Hypothalamus (tissue), 51 donors: ENCODE measurements at places on chromosomes 5 and 9.
A peak's percentile ranks its signal among the peaks of the same experiment; 100 is the strongest.

- no peak for DNase-seq
Measured at GRCh38 chr5:431001-431710, 11.8 kb upstream of the EXOC3 start.

- no peak for DNase-seq
Measured at GRCh38 chr5:53172630-53173029, 63.1 kb upstream of the MOCS2 start.

DNA sequence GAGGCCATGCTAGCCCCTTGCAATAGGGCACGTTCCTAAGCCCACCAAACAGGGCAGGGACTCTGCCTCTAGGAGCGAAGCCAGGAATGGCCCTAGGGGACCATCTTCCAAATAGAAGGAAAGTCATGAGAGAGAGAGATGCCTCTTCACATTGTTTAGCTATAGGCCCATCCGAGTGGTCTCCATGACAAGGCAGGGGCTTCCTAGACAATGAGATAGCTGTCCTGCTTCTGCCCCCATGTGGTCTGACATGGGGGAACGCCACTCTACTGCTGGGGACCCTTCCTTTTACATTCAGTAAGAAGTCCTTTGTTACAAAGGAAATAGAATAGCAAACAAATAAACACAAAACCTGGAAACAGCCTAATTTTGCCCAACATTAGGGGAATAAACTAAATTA is 17.9 kb upstream of the KIF4B start:
- peak; percentile 10 for DNase-seq

- no peak for DNase-seq
Measured at GRCh38 chr5:81336556-81336955, 35.2 kb downstream of the ZCCHC9 start.

DNA sequence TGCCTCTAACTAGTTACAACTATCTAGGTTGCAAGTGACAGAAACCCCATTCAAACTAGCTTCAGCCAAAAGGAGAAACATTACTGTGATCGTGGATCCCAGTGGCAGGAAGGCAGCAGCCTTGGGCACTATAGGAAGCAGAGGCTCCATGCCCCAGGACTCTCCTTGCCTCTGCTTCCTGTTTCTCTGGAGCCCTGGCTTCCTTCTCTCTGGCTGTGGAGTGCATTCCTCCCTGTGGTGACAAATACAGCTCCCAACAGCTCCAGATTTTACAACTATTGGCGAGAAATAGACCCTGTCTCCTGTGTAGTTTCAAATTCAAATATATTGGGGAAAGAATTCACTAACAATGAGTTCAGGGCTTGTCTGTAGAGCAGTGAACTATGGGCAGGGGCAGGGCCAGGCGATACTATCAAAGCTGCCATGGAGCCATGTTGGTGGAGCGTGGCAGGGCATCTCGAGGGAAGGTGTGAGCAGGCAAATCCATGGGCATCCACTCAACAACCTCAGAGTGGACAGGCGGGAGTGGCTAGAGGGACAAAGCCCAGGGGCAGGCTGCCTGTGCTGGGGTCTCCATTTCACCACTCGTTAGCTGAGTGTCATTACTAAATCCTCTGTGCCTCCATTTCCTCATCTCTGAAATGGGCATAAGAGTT is 189.5 kb downstream of the ERCC6L2 start:
- no peak for DNase-seq

DNA sequence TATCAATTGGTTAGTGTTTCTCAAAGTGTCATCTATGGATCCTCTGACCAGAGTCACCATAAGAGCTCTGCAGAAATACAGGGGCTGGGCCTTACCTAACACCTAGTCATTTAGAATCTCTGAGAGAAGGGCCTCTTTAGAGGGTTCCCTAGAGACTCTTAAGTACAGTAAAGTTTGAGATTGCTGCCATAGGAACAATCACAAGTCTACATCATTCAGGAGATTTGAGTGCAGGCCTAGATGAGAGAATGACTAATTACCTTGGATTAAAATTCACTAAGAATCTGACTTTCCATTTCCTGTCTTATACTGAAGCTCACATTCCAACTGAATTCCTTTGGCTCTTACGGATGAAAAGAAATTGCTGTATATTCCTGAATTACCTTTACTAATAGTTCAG is 182.1 kb upstream of the PTGER4 start:
- DNase-seq: no peak

- DNase-seq: no peak
Measured at GRCh38 chr5:143201589-143201988, 201.9 kb downstream of the NR3C1 start.

DNA sequence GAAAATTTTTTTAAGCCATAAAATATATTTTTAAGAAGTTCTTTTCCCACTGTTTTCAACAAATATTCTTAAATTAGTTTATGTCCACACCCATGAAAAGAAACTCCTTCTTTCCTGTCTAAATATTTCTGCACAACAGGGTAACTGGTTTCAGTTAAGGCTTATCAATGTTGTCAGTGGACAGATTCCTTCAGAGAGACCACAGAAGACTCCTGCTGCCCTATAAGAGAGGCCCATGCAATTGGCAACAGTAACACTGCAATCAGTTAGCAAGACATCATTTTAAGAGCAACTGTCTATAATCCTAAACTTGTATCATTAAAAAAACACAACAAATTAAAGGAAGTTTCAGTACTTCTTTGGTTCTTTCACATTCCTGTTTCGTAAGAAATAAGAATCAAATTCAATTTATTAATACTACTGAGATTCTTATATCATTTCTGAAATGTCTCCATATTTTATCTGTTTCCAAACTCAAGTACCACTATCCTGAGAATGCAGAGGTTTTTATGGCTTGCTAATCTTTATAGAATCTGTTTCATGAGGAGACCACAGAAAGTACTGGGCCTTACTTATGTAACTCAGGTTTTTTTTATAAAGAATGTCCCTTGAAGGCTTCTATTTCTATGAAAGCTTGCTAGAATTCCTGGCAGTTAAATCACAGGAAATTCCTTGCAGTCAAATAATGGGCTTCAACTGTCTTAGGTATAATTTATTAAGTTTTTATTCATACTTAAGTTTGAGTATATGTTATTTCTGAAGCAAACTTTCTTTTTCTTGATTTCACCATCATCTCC is 240.2 kb downstream of the RFX3 start:
- no peak for DNase-seq

GRCh38 chr5:134577796-134578577 is 52.5 kb downstream of the JADE2 start:
- DNase-seq: no peak

DNA sequence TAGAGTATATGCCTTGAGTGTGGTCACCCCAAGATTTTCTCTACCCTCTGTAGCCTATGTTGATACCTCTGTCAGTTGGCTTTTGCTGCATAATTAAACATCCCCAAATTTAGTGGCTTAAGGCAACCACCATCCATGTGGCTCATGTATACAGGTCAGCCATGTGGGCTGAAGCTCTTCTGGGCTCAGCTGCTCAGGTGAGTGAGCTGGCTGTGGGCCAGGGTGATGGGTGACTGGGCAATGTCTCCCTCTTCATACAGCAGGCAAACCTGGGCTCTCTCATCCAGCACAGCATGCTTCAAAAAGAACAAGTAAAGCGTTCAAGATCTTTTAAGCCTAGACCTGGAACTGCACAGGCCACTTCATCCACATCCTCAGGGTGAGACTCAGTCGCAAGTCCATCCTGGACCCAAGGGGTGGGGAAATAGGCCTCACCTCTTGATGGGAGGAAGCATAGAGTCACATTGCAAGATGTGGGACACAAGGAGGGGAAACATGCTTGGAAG is 188.2 kb upstream of the TAS2R1 start:
- DNase-seq: no peak

DNA sequence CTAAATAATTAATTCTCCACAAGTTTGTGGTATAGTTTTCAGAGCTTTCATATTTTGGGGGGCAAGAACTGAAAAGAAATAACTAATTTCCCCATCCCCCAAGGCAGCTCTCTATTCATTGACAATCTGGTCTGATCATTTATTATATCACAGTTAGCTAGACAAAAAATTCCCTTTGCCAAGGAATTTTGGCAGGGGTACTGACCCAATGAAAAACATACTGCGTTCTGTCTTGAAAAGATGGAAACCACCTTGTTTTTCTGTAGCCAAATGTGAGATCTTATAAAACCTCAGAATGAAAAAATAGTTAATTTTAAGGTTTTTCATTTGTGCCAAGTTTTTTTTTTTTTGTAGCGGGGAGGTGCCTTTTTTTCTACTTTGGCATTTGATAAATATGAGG is 1008.9 kb downstream of the EFNA5 start:
- DNase-seq: no peak

DNA sequence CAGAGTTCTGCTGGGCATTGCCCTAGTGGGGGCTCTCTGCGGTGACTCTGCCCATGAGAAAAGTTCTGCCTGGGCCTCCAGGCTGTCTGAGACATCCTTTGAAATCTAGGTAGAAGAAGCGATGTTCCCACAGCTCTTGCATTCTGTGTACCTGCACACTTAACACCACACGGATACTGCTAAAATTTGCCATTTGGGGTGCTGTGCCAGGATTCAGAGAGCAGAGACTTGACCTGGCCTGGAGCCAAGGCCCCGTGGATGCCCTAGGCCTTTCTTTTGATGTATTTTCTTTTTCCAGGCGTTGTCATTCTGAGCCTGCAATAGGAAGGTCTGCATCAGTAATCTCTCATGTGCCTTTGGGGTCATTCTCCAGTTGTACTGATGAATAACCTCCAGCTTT is 89.3 kb upstream of the IL12B start:
- no peak for DNase-seq

DNA sequence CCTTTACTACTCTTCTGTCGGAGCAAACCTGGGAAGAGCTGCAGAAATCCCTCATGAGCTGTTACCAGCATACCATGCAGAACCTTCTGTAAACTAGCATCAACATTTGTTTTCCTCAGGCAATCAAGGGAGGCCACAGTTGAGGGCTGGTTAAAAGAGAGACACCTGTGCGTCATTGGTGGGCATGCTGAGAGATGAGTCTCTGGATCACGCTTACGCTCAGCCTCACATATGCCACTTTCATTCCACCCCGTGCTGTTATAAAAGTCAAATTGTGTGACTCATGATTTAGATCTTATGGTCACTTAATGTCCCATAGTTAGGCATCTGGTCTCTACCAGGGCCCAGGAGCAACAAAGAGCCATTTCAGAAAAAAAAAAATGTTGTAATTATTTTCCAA is 18.1 kb upstream of the ICE1 start:
- DNase-seq: no peak

- DNase-seq: no peak
Measured at GRCh38 chr5:75611311-75612225, at the start of gene ANKDD1B. Gene ANKDD1B (plus strand): TSS chr5:75611453. CDS start chr5:75611635, 182 bp downstream.

- no peak for DNase-seq
Measured at GRCh38 chr5:16502866-16503265, 37.3 kb upstream of the ZNF622 start.

GRCh38 chr5:151812757-151813309 is 41.1 kb downstream of the G3BP1 start:
- DNase-seq: no peak

DNA sequence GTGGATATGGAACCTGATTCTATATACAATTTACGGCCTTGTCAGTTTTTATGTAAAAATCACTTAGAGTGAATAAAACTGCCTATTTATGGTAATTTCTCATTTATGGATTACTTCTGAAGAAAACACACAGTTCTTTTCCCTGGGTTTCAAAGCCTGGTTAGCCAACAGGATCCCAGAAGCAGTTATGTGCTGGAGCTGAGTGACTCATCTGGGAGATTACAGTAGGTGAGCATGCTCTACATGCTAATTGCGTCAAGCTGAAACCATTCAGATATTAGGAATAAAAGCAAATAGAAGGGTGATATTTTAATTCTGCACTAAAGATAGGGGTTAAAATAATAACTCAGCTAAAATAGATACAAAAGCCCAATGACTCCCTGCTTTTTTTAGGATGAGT is 47.8 kb downstream of the PDE4D start:
- DNase-seq: no peak

- no peak for DNase-seq
Measured at GRCh38 chr5:149220750-149221149, 50.9 kb upstream of the AFAP1L1 start.

DNA sequence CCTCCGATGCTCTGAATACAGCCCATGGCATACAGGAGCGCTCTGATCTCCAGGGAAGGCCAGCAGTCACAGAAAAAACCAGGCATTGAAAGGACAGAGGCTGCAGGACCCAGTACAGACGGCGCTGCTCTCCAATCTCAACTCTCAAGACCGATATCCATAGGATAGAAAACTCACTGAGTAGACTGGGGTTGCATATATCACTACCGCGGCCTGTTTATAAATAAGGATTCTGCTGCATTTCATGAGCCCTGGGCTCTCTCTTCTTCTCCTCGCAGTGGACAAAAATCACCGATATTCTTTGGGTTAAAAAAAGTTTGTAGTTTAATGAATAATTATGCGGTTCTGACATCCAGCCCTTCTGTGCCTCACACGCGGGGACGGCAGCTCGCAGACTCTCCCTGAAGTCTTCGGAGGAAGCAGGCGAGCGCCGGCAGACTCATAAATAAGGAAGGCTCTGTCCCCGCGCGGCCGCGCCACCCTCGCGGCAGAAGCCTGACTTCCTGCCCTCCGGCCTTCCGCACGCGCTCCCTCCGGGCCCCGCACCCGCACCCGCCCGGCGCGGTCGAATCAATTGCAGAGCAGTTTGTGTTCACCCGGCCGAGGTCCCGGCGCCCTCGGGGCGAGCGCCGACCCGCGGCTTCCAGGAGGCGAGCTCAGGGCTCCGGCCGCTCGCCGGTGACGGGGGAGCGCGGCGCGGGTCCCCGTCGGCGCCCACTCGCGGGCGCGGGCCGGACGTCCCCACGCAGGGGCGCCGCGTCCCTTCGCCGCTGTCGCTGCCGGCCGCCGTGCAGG is at the start of gene FAM78A:
Gene FAM78A (minus strand): TSS at position 417 of the 795 bp plus-strand sequence. CDS start 331 bp downstream, at position 86.
- no peak for DNase-seq

- DNase-seq: no peak
Measured at GRCh38 chr9:136326061-136326760, 1.1 kb upstream of the GPSM1 start.

DNA sequence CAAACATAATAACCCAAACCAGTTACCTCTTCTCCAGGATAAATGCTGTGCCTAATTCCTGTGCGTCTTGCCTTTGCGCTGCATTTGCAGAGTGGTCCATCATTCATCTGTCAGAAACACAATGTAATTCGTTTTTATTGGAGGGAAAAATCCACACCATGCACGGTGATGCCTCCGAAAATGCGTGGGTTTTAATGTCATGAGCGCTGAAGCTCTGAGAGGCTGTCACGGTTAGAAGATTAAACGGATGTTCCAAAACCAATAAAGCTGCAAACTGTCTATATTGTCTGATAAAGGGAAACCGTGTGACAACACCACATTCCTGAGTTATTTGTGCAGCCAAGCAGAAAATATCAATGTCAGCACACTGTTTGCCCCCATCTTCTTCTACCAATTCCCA is 27.4 kb downstream of the DROSHA start:
- DNase-seq: no peak

DNA sequence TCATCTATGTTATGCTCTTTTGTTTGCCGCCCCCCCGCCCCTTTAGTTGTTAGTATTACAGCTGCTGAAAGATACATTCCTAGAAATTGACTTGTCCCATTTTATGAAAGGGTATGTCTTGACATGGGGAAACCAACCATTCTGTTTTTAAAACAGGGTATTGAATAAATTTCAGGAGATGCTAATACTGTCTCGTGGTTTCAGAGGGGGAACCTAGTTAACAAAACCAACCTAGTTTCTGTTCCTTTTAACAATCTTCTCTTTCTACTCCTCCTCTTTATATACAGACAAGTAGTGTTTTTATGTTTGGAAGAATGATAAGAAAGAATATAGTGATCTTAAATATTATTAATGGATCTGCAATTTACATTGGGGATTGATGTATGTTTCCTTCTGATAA is 3.5 kb downstream of the PIP5K1B start:
- DNase-seq: no peak
